Activated CD8-positive, alpha-beta T cell treated with anti-CD3 and anti-CD28 coated beads for 36 hours (primary cell): ENCODE measurements at places on chromosomes 1 and 21.

DNA sequence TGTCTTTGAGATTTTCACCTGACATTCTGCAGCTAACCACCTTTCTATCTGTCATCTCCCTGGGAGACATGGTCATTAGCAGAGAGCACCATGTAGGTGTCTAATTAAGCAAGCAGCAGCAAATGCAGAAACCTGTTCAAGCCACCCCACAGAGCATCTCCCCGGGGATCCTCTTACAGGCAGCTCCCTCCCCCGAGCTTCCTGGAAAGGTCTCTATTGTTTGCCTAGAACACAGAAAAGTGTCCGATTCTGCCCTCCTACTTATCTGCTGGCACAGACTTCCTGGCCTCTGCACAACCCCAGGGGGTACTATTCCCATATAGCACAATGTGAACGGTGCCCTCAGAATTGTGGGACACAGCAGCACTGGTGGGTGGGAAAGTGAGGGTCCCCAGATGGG, 46.1 kb downstream of the PLEKHA6 start:
- DNase-seq = no peak
- no peaks in the 10 kb centered on the region for H3K4me1 ChIP-seq
- no peak overlapping the region for H3K4me3 ChIP-seq
- no peak overlapping the region for H3K27ac ChIP-seq
- no peaks in the 10 kb centered on the region for H3K36me3 ChIP-seq

- no peaks in the 10 kb centered on the region for H3K4me1 ChIP-seq
- H3K36me3 ChIP-seq = no peaks in the 10 kb centered on the region
- H3K4me3 ChIP-seq = no peak overlapping the region
- no peak for DNase-seq
Observed at GRCh38 chr21:35982717-35983116, 77.6 kb downstream of the SETD4 start.

DNA sequence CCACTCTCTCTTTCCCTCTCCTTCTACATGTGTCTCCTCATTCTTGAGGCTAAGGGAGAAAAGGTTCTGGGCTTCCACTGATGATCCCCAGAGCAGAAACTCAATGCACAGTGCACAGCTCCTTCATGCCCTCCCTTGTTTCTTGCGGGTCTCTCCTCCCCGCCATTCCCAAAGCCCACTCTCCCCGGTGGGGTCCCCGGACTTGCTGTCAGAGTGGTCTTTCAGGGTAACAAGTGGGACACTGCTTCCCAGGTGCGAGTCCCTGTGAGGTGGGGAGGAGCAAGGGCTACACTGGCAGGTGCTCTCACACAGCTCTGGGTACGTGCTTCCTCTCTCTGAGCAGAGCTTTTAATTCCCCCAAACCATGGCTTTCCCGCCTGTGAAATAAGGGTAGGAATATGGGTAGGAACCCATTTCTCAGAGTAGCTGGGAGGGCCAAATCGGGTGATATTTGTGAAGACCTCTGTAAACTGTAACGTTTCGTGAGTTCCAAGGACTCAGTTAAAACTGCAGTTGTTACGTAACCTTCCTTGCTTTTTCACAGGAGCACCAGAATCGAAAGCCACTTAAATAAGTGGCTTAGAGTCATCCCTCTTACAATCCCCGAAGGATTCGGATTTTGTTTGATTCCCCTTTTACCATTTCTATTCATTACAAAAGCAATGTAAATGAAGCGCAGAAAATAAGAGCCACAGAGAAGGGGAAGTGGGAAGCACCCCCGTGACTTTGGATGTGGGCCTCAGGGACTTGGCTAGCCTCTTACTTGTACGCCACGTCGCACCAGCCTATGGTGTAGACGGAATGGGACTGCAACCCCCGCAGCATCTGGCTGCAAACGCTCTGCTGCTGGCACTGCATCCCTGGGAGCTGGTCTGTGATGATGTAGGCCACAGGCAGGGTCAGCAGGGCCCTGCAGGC, 6.2 kb downstream of the PGLYRP3 start:
- no peaks in the 10 kb centered on the region for H3K27me3 ChIP-seq
- H3K36me3 ChIP-seq = no peaks in the 10 kb centered on the region
- no peak overlapping the region for H3K27ac ChIP-seq

DNA sequence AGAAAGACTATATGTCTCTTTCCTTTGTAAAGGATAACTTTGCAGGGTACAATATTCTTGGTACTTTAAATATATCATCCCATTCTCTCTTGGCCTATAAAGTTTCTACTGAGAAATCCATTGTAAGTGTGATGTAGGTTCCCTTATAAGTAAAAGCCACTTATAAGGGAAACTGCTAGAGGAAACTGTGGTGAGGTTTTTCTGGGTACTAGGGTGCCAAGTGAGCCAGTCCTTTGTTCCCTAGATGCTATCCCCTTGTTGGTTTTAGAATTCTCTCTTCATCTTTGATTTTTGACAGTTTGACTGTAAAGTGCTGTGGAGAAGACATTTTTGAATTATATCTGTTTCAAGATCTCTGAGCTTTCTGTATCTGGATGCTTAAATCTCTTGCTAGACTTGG, 108.9 kb upstream of the NEK7 start:
- H3K36me3 ChIP-seq = peaks cover 5% of the 10 kb centered on the region
- H3K27ac ChIP-seq = peak overlapping the region; percentile 64
- H3K4me1 ChIP-seq = peaks cover 13% of the 10 kb centered on the region
- H3K27me3 ChIP-seq = no peaks in the 10 kb centered on the region

DNA sequence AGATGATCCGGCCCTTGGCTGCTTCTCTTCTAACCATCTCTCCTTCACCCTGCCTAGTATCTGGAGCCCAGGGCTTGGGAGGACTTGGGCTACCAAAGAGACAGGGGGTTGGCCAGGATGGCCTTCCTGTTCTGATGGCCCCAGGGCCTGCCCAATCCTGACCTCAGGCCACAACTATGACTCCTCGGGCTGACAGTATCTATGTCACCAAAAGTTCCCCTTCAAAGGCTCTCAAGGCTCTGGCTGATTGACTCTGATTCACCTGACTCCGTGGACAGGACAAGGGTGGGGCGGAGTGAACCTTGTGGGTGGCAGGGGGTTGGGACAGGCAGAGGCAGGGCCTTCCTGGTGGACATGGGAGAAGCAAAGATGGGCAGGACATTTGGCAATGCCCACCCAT, 12.7 kb downstream of the MEF2D start:
- DNase-seq = peak; percentile 74
- H3K27me3 ChIP-seq = no peaks in the 10 kb centered on the region
- peaks cover 75% of the 10 kb centered on the region for H3K4me1 ChIP-seq
- H3K36me3 ChIP-seq = peaks cover 16% of the 10 kb centered on the region
- peak overlapping the region; percentile 86 for H3K27ac ChIP-seq

- H3K36me3 ChIP-seq = peaks cover 10% of the 10 kb centered on the region
- no peaks in the 10 kb centered on the region for H3K27me3 ChIP-seq
- peak overlapping the region; percentile 62 for H3K27ac ChIP-seq
- peaks cover 11% of the 10 kb centered on the region for H3K4me1 ChIP-seq
- no peak overlapping the region for H3K4me3 ChIP-seq
Observed at GRCh38 chr21:33355355-33355754, 30.6 kb downstream of the IFNAR1 start.

GRCh38 chr1:221576268-221576667, 165.6 kb downstream of the DUSP10 start:
- no peak overlapping the region for H3K27ac ChIP-seq
- no peak overlapping the region for H3K4me3 ChIP-seq
- H3K4me1 ChIP-seq = no peaks in the 10 kb centered on the region
- H3K36me3 ChIP-seq = no peaks in the 10 kb centered on the region

- H3K36me3 ChIP-seq = no peaks in the 10 kb centered on the region
- no peaks in the 10 kb centered on the region for H3K4me1 ChIP-seq
- H3K27me3 ChIP-seq = peaks cover 19% of the 10 kb centered on the region
- H3K4me3 ChIP-seq = no peak overlapping the region
- DNase-seq = no peak
Observed at GRCh38 chr1:47481936-47482335, 44.1 kb downstream of the FOXD2 start.

DNA sequence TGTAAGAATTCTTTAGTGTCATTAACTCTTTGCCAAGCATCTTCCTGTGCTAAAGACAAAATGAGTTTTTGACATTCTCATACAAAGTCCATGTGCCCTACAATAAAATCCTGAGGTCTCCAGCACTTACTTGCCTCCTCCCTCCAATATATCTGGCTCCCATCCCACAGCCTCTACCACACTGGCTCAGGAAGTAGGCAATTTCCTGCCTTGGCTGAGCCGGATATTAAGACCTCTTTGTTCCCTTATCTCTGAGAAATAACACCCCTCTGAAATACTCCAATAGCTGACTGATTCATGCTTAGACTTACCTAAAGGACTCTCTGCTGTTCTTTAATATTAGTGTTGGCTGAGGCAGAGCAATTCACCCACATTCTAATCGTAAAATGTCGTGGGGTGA, 37.6 kb upstream of the GORAB start:
- no peak for DNase-seq
- H3K27ac ChIP-seq = no peak overlapping the region
- peaks cover 9% of the 10 kb centered on the region for H3K27me3 ChIP-seq
- no peak overlapping the region for H3K4me3 ChIP-seq

GRCh38 chr1:78540048-78540447, 49.3 kb downstream of the PTGFR start:
- H3K4me3 ChIP-seq = no peak overlapping the region
- H3K4me1 ChIP-seq = no peaks in the 10 kb centered on the region
- no peak for DNase-seq
- H3K27me3 ChIP-seq = peaks cover 3% of the 10 kb centered on the region

GRCh38 chr1:112256411-112256810, 139.6 kb upstream of the CTTNBP2NL start:
- no peaks in the 10 kb centered on the region for H3K4me1 ChIP-seq
- H3K4me3 ChIP-seq = no peak overlapping the region
- no peak overlapping the region for H3K27ac ChIP-seq
- H3K27me3 ChIP-seq = peaks cover 14% of the 10 kb centered on the region
- DNase-seq = no peak
- H3K36me3 ChIP-seq = no peaks in the 10 kb centered on the region

DNA sequence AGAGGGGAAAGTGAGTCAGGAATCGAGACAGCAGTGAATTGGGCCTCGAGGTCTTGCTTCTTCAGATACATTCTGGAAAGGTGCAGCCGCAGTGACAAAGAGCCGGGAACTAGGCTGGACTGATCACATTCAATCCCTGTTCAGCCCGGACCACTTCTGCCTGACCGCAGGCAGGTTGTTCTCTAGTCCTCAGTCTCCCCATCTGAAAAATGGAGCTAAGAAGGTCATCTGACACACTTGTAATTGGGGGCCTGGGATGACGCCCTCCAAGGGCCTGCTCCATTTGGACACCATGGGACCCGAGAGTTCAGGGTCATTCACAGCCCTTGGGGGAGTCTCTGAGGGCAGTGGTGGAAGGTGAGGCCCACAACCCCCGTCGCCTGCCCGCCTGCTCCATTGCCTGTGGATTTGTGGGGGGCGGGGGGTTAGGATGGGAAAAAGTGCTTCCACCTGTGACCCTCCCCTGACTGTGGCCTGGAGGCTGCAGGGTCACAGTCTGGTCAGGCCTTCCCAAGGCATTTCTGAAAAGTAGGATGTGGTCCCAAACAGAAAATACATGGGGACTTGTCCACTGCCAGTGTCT, 87.9 kb upstream of the CSF3R start:
- H3K27ac ChIP-seq = no peak overlapping the region
- peaks cover 21% of the 10 kb centered on the region for H3K27me3 ChIP-seq
- no peaks in the 10 kb centered on the region for H3K4me1 ChIP-seq
- H3K4me3 ChIP-seq = no peak overlapping the region
- no peak for DNase-seq
- H3K36me3 ChIP-seq = no peaks in the 10 kb centered on the region

- no peak for DNase-seq
- H3K36me3 ChIP-seq = no peaks in the 10 kb centered on the region
- H3K27me3 ChIP-seq = no peaks in the 10 kb centered on the region
- H3K4me3 ChIP-seq = no peak overlapping the region
Observed at GRCh38 chr1:192238421-192238820, 78.4 kb upstream of the RGS21 start.
